ENCODE measurements at places on chromosomes 5 and 9. TPM values are rescaled to one million over a fixed set of nuclear protein-coding genes. Genes with fewer than 3 reads are reported as not detected.
A peak's percentile ranks its signal among the peaks of the same experiment; 100 is the strongest.

DNA sequence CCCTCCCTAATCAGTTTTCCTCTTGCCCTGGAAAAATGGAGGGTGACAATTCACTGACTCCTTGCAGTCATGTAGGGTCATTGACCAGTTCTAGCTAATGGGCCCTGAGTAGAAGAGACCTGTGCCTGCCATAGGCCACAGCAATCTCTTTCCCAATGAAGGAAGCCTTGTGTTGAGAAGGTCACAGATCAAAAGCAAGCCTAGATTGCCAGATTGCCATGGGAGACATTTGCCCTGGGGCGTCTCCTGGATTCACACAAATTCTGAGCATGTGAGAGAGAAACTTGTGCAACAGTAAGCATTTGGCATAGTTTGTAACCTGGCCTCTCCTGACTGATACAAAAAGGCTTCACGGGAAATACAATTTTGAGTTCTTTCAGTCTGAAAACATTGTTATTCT, 148.0 kb downstream of the NUDT12 start:
- DNase-seq: no peak

- DNase-seq: no peak
These were observed 11.9 kb downstream of the GIN1 start for GRCh38 chr5:103108086-103108485.

GRCh38 chr5:110087829-110088228, 398.1 kb downstream of the MAN2A1 start:
- no peak for DNase-seq

- no peak for DNase-seq
These were observed 1.5 kb downstream of the PAEP start for GRCh38 chr9:135563039-135563476.

DNA sequence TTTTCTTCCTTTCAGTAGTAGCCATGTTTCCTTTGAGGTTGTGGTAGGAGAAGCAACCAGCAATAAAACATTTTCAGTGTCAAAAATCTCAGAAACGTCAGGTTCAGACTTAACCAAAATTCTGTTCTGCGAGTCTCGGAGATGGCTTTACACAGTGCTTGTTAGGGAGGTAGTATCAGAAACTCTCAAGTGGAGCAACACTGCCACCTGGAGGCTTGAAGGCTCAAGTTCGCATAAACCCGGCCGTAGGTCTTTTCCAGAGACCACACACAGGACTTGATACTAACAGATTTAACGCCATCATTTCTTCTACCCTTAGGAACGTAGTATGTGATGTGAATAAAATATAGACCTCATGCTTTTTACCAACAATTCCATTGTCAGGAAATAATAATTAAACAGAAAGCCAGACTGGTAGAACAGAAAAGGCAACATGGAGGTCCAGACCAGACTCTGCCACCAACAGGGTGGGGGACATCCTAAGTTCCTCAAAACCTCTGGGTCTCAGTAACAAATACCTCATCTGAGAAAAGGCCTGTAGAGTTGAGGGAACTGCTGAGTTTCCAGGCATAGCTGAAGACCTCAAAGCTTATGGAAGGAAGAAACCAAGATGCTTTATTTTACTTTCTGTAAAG, 8.5 kb downstream of the PTGER4 start:
- peak; percentile 88 for DNase-seq

GRCh38 chr5:166401391-166401790, 1890.1 kb upstream of the WWC1 start:
- DNase-seq: no peak

GRCh38 chr5:90223756-90224155, 185.8 kb downstream of the CETN3 start:
- DNase-seq: no peak

DNA sequence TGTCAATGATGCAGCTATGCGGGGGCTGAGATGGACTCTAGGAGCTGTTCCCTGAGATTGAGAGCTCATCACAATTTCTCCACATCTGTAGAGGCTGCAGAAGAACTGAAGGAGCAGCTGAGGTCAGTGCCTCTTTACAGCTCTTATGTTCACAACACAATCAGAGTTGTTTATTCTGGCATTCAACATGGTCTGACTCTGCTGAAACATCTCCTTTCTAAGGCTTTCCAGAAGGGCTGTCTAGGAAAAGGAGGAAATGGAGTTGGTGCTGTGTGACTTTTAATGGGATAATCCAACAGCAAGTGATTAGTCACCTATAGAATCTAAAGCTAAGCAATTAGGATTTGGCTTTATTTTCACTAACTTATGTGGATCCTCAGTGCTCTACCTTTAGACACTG, 6.0 kb downstream of the POU5F2 start:
- DNase-seq: no peak

DNA sequence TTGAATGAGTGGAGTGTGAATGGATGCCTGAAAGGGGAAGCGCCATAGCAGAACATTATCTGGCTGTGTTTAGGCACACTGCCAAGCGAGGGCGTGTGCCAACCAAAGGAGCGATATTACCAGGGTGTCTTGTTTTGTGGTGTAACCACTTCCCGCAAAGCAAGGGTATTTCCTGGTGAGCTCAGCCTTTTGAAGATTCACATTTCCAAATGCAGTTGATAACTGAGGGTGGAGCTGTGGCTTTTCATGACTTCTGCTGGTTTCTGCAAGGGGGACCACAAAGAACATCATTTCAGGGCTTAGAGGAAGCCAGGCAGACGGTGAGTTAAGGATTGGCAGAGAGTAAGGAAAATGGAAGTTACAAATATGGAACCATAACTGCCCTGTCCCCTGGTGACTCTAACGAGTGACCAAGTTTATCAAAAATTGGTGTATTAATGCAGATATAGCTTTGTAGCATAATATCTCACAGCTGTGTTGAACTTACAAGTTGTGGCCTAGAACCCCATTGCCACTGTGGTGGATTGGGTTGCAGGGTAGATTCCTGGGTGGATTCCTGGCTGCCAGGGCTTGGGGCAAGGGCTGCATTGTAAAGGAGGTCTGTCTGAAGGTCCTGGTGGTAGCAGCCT, 71.4 kb downstream of the RALGPS1 start:
- DNase-seq: peak; percentile 98

DNA sequence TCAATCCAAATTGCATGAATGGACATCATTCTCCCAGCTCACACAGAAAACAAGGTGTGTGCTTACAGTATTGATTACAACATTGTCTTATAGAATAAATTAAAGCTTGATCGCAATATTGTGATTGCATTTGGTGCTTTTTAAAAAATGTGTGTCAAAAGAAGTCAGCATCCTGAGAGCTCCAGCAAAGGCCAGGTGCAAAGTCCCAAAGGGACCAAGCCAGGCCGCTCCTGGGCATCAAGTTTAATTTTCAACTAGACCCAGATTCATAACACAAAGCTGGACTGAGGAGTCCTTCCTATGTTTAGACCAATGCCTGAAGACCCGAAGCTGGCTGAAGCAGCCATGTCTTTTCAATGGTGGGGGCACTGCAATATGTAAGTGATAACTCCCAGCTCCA, 295.6 kb downstream of the IRX2 start:
- DNase-seq: no peak

DNA sequence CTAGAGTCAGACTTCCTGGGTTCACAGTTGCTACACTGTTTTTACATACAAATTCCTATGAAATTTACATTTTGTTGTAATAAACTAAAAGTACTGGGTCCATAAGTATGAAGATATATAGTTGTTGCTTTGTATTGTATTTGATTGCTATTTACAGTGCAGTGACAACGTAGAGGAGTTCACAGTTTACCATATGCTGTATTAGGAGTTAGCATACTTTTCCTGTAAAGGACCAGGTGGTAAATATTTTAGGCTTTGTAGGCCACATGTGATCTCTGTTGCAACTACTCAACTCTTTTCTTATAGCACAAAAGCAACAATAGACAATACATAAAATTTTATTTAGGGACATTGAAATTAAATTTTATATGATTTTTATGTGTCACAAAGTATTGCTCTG, 18.0 kb downstream of the PAM start:
- no peak for DNase-seq

DNA sequence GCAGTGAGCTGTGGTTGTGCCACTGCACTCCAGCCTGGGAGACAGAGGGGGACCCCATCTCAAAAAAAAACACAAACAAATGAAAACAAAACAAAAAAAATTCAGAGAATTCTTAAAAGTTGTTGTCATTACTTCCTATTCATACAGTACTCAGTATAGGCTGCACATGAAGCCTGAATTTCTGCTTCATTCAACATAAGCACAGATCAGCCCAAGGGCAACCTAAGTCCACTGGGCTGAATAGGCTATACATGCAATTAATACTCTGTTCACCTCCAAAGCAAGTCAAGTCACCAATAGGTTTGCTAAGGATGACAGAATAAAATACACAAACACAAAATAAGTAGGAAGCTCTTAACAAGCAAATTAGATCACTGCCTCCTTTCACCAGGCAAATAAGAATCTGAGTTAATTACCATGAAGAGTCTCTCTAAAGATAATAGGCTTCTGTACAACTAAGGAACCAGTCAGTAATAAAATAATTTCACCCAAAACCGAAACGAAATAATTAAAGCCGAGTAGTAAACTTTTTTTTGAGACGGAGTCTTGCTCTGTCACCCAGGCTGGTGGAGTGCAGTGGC, 18.7 kb downstream of the UBTD2 start:
- no peak for DNase-seq

DNA sequence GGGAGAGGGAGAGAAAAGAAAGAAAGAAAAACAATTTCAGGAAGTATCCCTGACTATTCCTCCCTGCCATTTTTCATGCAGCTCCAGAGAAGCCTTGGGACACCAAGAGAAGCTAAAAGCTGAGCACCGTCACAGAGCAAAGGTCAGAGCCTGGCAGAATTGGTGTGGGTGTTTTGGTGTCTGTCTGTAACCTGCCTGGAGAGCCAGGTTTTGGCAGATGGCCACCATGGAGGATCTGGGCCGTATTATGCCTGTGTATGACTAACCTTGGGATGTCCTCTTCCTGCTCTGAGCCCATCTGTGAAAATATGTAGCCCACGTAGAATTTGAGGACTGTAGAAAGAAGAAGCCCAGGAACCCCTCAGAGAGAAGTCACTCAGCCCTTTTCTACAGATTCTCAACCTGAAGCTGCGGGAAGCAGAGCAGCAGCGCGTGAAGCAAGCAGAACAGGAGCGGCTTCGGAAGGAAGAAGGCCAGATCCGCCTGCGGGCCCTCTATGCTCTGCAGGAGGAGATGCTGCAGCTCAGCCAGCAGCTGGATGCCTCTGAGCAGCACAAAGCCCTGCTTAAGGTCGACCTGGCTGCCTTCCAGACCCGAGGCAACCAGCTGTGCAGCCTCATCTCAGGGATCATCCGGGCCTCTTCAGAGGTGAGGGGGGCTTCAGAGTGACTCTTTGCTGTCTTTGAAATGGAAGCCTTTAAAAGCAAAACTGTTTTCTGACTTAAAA, 18.8 kb downstream of the GLE1 start:
- DNase-seq: peak; percentile 28

GRCh38 chr5:93327605-93328004, 253.4 kb downstream of the NR2F1-AS1 start:
- DNase-seq: no peak

- DNase-seq: peak; percentile 68
These were observed 121.6 kb downstream of the OXCT1 start for GRCh38 chr5:41748631-41749030.

GRCh38 chr5:72066705-72067107, 40.6 kb upstream of the MAP1B start:
- peak; percentile 90 for DNase-seq

DNA sequence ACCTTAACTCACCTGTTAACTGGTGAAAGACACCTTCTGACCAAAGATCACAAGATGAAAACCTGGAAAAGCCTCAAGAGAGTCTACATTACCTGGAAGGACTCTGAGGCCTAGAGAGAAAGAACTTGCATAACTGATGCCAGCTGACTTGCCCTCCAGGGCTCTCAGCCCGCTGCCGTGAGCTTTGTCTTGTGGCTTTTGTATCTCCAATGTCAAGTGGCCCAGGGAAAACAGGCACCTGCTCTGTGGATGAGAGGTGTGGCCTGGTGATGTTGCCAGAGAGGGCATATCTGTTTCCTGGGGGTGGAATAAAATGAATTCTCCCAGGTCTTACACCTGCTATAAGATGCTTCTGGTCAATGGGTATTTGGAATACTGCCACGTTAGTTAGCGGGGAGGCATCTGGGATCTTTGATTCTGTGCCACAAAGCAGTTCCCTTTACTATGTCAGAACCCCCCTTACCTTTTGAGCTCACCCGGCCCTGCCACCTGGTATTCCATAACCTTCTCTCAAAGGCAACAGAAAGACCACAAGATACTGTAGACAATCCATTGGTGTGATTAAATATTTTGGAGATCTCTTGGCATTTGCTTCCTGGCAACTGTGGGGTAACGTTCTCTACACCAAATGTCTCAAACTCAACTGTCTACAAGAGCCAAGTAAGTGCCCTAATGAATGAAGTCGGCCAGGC, 54.9 kb upstream of the N4BP3 start:
- no peak for DNase-seq

GRCh38 chr5:54001976-54002775, 308.2 kb downstream of the ARL15 start:
- no peak for DNase-seq

GRCh38 chr5:133262690-133263089, 210.9 kb downstream of the HSPA4 start:
- no peak for DNase-seq

DNA sequence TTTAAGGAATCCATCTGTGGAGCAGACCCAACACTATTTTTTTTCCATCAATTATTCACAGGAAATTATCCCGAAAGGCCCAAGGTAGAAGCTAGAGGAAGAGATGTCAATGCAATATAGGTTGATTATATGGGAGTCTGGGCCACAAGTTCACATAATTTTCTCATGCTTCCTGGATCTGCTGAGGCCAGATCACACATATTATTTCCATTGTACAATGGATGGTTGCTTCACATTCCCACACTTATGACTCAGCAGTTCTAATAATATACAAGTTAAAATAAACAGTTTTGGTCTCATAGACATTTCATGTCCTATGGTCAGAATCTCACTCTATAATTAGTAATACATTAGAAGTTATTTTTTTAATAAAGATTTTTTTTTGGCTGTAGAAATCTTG, 66.0 kb upstream of the PTPRD start:
- DNase-seq: peak; percentile 64

- DNase-seq: no peak
These were observed 3.9 kb downstream of the SSBP2 start for GRCh38 chr5:81747030-81747429.

- DNase-seq: no peak
These were observed 16.5 kb downstream of the AQP3 start for GRCh38 chr9:33430942-33431341.

GRCh38 chr5:166329149-166329800, 1962.2 kb upstream of the WWC1 start:
- no peak for DNase-seq

GRCh38 chr5:142134331-142135010, 25.9 kb downstream of the NDFIP1 start:
- DNase-seq: no peak

- no peak for DNase-seq
These were observed 240.2 kb downstream of the IRX1 start for GRCh38 chr5:3835811-3836210.

FSTL4 gene
- 0.47 TPM for total RNA-seq

PCDHA1 gene
- total RNA-seq: 0.03 TPM

BARHL1 gene
- not detected for total RNA-seq

RNF145 gene
- total RNA-seq: 95.6 TPM

EGFLAM gene
- 0.13 TPM for total RNA-seq

CYSRT1 gene
- total RNA-seq: 1.4 TPM

RNF180 gene
- 3.4 TPM for total RNA-seq

All from HT1080 (cell line).